ENCODE measurements at places on chromosomes 3 and 15.
A peak's percentile ranks its signal among the peaks of the same experiment; 100 is the strongest.

DNA sequence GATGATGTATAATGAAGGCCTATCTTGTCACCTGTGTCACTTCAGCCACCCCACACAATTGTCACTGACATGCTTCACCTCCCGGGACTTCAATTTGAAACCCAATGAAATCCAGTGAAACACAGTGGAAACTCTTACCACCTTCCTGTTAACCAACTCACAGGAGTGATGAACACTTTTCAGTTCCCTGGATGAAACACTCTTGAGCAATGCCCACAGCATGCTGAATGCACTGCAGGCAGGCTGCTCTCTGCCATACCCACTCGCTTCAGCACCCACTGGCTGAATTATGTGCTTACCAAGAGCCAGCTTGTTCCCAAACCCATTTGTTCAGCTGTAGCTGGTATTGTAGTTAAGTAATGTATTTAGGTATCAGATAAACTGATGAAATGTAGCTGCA, 47.0 kb downstream of the MAP2K1 start:
- no peak for DNase-seq

DNA sequence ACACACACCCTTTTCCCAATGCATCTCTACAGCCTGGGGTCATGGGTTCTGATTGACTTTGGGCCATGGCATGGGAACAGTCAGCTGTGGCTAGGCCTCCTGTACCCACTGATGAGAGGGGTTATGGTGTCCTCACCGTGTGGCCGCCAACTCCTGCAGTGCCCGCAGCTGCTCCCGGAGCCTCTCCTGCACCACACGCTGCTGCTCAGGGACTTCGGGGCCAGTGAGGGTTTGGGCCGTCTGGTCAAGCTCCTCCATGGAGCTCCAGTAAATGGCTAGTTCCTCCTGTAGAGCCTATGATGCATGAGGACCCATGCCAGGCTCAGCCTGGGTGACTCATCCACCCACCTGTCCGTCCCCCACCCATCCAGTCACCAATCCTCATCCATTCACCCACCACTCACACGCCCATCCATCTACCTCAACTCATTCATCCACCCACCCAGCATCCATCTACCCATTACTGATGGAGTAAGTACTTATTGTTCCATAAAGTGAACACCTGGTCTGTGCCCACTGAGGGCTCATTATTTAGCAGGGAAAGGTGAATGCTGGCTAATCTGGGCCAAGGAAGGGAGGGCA, 21.6 kb downstream of the SPTBN5 start:
- DNase-seq: no peak

GRCh38 chr3:141412936-141413354, 44.6 kb downstream of the ZBTB38 start:
- peak; percentile 85 for DNase-seq

DNA sequence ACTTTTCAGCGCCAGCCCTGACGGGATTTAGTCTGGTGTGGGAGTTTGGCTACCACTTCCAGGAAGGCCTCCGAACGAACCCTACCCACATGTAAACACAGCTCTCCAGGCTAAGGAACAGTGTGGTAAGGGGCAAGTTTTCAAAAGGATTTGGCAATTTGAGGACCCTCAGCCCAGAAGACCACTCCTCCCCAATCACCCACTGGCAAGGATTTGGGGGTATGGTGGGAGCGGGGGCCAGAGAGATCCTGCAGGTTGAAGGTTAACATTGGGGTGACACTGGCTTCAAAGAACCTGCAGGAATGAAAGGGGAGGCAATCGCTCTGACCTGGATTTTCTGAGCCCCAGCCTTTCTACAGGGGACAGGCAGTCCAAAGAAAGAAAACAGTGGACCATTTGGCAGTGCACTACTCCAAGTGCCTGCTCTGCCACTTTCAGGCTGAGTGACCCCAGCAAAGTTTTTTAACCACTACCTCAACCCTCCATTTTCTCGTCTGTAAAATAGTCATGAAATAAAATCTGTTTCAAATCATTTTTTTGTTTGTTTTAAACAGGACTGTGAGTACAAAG, 34.5 kb downstream of the ZIC4 start:
- DNase-seq: peak; percentile 70

GRCh38 chr3:16119887-16120286, 54.6 kb upstream of the GALNT15 start:
- DNase-seq: no peak

- no peak for DNase-seq
Measured at GRCh38 chr15:42106288-42106687, 11.9 kb upstream of the PLA2G4D start.

DNA sequence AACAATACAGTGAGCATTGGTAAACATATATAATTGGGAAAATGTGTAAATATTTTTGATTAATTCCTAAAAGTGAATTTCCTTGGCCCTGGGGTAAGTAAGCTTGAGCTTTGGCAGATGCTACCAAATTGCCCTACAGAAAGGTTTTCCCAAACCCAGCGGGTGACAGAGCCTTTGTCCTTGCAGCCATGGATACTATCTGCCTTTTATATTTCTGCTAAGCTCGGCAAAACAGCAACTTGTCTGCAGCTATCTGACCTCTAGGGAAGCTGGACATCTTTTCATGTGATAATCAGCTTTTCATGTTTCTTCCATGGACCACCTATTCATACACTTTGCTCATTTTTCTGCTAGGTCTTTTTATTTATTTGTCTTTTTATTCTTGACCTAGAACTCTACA, 64.7 kb upstream of the SEC22A start:
- DNase-seq: no peak

DNA sequence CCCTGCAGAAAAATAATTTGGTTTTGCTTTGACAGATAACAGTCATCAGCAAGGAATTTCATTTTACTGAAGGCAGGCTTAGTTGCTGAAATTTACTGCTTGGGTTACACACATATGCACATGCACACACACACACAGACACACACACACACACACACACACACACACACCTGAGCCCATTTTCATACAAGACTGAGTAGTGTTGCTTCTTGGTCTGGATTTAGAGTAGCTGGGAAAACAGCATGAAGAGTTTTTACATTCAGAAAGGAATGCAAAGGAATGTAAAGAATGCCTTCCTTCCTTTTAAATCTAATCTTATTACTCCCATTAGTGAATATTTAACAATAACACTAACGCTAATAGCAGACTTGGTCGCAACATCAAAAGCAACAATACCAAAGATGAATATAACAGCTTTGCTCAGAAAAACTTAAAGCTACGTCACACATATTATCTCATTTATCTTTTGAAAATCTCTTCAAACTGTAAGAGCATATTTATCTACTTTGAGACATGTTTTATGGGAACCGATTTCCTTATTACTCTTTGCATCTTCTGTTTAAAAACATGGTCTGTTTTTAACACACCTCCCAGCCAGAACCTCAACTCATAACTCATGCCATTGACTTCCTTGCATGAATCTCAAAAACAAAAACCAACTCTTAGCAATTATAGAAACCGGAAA, 32.5 kb downstream of the RFTN1 start:
- no peak for DNase-seq

DNA sequence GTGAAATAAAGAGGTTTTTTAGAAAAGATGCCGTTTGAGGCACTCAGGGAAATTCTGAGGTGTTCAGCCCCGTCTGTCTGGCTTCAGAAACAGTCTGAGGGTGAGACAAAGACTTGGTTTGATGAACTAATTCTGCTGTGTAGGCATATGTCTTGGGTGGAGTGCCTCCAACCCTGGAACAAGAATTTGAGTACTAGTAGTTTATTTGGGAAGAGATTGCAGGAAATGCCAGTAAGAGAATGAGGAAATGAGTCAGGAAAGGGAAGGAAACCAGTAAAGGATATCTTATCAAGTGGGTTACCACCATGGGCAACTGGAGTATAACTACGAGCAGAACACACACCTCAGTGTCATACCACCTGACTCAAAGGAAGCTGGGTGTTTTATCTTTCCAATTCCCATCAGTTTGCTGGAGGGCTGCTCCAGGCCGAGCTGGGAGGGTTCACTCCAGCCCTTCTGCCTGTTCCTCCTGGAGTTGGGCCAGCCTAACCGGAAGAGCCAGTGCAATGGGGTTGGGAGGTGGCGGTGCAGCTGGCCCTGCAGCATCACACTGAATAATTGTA, 75.3 kb downstream of the TGFBR2 start:
- DNase-seq: no peak
